ENCODE measurements at places on chromosomes 5 and 9. TPM values are rescaled to one million over a fixed set of nuclear protein-coding genes. Genes with fewer than 3 reads are reported as not detected.

Gene PCDHB3
- not detected for total RNA-seq

Gene PCDHB13
- total RNA-seq, result 0.65 TPM

Gene LHX3
- total RNA-seq, result not detected

Gene FOXD4
- total RNA-seq, result not detected

Gene INSYN2B
- 5.5 TPM for total RNA-seq

Gene MOB3B
- not detected for total RNA-seq

Gene TPPP
- total RNA-seq, result 0.15 TPM

Gene EGR1
- 1.4 TPM for total RNA-seq

Gene LMX1B
- total RNA-seq, result not detected

Gene ARID3C
- total RNA-seq, result 0.30 TPM

Gene STPG3
- total RNA-seq, result not detected

Gene RARS1
- 212 TPM for total RNA-seq

Gene TMEM174
- not detected for total RNA-seq

Gene GALNT12
- 0.65 TPM for total RNA-seq

Gene PIP5K1B
- total RNA-seq, result not detected

Gene TSSK1B
- total RNA-seq, result not detected

Gene PRRX2
- not detected for total RNA-seq

Gene HOMER1
- 7.0 TPM for total RNA-seq

Gene MAMDC4
- 1.5 TPM for total RNA-seq

Gene NOXA1
- total RNA-seq, result 0.46 TPM

Gene PCDHB2
- total RNA-seq, result under 0.01 TPM

Gene IL13
- not detected for total RNA-seq

Gene PCDHGB3
- 0.46 TPM for total RNA-seq

Measured in epithelial cell of umbilical artery (primary cell).